ENCODE measurements at places on chromosomes 7 and 10.

DNA sequence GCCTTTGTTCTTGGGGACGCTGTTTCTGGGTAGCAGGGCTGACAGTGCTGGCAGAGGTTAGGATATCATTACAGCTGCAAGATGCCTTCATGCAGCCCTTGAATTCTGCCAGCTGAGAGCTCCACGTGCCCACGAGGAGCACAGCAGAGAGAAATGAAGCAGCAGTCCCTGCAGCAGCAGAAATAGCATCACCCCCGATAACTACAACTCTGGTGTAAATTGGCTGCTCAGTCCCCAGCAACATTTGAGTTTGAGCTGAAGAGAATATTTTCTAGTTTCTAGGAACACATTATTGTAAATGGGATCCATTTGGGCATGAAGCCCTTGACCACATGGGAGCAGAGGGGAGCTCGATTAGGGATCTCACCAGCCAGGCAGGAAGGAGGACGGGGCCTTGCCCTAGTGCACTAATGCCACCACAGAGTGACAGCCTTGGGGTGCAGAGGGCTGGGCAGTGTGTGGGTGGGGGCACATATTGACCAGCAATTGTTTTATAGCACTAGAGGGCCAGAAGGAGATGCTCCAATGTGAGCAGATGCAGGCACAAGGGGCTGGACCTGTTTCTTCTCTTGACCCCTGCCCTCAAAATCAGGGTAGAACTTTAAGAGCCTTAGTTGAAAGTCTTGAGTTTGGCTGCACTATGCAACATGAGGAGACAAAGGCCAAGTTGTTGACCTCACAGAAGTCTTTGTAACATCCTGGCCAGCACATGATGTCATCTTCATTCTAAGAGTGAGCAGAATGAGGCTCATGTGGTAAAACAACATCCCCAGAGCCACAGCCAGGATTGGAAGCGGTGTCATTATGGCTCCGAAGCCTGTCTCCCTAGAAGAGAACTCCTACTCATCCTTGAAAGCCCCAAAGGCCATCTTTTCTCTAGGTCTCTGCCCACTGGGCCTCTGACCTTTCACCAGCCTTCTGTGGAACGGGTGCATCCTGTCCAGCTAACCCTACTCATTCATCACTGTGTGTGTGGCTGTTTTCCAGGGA, 52.6 kb downstream of the ADCY1 start:
- DNase-seq = no peak

DNA sequence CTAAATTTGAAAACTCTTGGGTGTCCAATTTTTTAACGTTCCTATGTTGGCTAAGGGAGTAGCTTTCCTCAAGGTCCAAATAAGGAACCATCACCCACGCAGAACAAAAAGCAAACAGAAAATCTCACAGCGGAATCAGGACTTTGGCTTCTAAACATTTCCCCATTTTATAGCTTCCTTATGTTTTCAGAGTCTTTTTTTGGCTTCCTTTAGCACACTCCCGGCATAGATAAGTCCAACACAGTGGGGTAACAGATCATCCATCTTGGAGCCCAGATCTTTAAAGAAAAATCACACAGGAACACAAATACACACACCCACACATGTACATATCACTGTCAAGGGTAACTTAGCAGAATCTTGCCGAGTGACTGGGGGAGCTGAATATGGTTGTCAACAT, 4.2 kb upstream of the TCF7L2 start:
- no peak for DNase-seq

DNA sequence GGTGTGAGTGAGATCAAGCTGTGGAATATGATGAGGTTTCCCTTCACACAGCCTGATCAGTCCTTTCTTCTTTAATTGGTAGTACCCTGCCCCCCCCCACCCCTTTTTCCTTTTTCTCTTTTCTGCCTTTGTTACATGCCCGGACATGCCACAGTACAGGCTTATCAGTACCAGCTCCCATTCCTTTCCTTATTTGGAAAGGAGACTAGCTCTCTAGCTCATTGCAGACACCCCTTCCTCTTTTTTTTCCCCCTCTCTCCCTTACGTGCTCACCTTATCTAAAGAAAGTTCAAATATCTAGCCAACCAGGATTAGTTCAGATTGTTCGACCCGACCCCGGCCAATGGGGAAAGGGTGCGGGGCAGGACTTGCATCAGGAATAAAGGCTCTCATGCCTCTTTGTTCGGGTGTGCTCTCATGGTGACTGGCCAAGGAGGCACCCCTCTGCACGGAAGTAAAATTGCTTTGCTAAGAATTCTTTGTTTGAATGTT, 230.4 kb downstream of the ACTR3B start:
- DNase-seq = no peak

- DNase-seq = no peak
Observed at GRCh38 chr10:11165591-11166543, 148.2 kb downstream of the CELF2 start.

DNA sequence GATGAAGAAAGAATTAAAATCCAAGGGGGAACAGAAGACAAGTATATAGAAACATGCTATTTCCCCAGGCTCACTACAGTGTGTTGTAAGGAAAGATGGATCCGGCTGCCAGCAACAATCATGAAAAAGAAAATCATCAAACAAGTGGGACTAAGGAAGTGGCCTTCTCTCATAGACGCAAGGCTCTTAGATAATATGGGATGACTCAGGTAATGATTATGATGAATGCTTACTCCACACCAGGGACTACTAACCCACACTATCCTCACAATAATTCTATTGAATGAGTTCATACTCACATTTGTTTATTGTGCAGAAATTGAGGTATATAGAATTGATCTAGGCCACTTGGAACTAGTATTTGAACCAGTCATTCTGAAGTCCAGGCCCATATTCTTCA, 111.2 kb upstream of the BET1 start:
- no peak for DNase-seq

DNA sequence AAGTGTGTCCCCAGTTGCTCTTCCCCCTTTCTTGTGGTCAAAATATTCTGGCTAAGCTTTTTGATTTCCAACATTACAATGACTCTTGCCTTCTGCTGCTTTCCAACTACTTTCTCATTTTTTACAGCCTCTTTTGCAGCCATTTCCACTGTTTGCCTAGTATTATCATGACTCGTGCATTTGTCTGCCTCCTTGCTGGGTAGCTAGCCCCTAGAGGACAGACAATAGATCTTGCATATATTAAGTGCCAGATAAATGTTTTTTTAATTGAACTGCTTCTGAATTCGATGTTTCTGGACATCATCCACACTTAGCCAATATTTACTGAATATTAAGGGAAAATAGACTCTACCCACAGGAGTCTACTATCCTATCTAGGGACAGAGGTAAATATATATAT, 124.5 kb downstream of the POU6F2 start:
- no peak for DNase-seq

- DNase-seq = no peak
Observed at GRCh38 chr7:27409776-27410175, 167.2 kb downstream of the EVX1 start.

- DNase-seq = no peak
Observed at GRCh38 chr7:515628-516027, 4.0 kb downstream of the PDGFA start.

GRCh38 chr7:93757426-93757825, 133.1 kb downstream of the TFPI2 start:
- peak; percentile 11 for DNase-seq

DNA sequence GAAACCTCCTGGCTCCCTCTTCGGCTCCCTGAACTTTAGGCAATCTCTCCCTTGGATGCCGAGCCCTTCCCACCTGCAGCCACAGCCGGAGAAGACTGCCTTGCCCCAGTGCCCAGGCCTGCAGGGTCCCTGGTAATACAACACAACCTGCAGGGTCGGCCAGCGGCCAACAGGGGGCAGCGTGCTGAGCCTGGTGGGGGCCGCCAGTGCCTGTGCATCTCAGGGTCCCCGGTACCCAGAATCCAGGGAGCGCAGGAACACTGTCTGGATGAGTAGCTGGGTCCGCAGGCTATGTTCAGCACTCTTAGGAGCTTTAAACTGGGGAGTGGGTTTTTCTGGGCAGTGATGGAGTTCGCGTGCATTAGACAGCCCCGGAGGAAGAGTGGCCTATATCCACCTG, 17.5 kb upstream of the C10orf71 start:
- DNase-seq = no peak

DNA sequence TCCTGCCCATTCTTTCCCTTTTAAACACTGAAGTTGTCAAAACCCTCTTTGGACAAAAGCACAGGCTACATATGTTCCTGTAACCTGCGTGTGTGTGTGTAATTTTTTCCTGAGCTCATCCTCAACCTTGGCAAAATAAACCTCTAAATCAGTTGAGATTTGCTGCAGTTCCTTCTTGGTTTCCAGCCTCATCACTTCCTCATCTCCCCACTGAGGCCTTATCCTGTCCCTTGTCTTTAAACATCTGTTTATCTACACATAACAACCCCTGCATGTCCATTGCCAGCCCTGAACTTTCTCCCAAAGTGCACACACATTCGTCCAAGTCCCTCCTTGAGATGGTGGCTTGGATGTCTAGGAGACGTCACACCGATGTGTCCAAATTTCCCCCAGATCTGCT, 35.5 kb downstream of the LYZL2 start:
- DNase-seq = no peak

- DNase-seq = no peak
Observed at GRCh38 chr7:70953331-70953741, 178.6 kb upstream of the GALNT17 start.

All from kidney glomerular epithelial cell (primary cell).